ENCODE measurements at places on chromosomes 16 and 17. TPM values are rescaled to one million over a fixed set of nuclear protein-coding genes. Genes with fewer than 3 reads are reported as not detected.

The FSCN2 gene
- total RNA-seq, result 0.46 TPM

GRCh38 chr17:4542003-4542725 lies 13.0 kb downstream of the MYBBP1A start:
- no peak for DNase-seq
- H3K4me3 ChIP-seq, result no peak overlapping the region
- H3K27me3 ChIP-seq, result no peaks in the 10 kb centered on the region
- H3K4me1 ChIP-seq, result no peaks in the 10 kb centered on the region
- H3K36me3 ChIP-seq, result peaks cover 24% of the 10 kb centered on the region

The SLC13A5 gene
- total RNA-seq, result not detected

GRCh38 chr16:12833926-12834325 lies 30.2 kb upstream of the CPPED1 start:
- H3K27me3 ChIP-seq, result peaks cover 37% of the 10 kb centered on the region
- H3K4me3 ChIP-seq, result no peak overlapping the region
- H3K36me3 ChIP-seq, result no peaks in the 10 kb centered on the region
- DNase-seq, result no peak

DNA sequence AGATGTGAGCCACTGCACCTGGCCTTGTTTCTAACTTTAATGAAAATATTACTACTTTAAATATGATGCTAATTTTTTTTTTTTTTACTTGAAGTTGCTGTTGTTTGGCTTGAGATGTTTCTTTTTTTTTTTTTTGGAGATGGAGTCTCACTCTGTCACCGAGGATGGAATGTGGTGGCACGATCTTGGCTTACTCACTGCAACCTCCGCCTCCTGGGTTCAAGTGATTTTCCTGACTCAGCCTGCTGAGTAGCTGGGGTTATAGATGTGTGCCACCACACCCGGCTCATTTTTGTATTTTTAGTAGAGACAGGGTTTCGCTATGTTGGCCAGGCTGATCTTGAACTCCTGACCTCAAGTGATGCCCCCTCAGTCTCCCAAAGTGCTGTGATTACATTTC lies 23.6 kb downstream of the IGSF6 start:
- H3K4me1 ChIP-seq, result peaks cover 38% of the 10 kb centered on the region
- no peaks in the 10 kb centered on the region for H3K27me3 ChIP-seq
- H3K36me3 ChIP-seq, result peaks cover 43% of the 10 kb centered on the region
- no peak overlapping the region for H3K27ac ChIP-seq
- no peak overlapping the region for H3K4me3 ChIP-seq

DNA sequence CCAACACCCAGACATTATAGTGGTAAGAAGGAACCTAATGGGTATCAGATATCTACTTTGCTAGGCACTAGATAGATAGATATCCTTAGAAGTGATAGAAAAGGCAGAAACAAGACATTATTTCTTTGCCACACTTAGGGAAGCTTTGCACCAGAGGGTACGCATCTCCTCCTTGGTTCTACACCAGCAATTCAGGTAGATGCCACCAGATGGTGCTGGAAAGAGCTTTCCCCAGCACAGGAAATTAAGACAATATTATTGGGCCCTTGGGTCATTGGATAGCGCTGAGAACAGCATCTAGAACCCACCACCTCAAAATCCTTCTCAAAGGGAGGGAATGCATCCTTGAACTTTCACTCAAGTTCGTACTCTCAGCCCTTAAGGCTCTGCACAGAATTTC lies 173.8 kb upstream of the CCL2 start:
- H3K27me3 ChIP-seq, result peaks cover 11% of the 10 kb centered on the region
- DNase-seq, result no peak
- H3K4me1 ChIP-seq, result no peaks in the 10 kb centered on the region
- no peak overlapping the region for H3K4me3 ChIP-seq

All from activated CD4-positive, alpha-beta memory T cell treated with anti-CD3 and anti-CD28 coated beads for 36 hours (primary cell).